ENCODE measurements at places on chromosomes 5 and 9.
A peak's percentile ranks its signal among the peaks of the same experiment; 100 is the strongest.

DNA sequence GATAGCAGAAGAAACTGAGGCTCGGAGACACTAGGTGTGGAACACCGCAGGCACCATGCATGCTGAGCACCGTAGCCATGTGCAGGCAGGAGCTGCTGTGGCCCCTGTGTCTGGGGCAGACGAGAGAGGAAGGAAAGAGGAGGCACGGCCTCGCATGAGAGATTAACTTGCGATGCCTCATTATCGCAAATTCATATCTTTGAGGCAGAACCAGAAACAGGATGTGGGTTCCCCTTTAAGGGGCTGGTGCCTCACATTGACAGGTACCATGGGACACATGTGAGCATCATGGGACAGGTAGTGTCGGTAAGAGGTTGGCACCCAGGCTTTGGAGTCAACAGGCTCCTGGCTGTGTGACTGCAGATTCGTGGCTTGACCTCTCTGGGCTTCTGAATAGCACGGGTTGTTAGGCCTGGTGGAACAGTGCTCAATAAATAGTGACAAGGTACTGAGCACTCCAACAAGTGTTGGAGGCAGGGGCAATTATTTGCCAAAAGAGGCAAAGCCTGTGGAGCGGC lies 40.8 kb downstream of the NAIF1 start:
- no peak for DNase-seq

DNA sequence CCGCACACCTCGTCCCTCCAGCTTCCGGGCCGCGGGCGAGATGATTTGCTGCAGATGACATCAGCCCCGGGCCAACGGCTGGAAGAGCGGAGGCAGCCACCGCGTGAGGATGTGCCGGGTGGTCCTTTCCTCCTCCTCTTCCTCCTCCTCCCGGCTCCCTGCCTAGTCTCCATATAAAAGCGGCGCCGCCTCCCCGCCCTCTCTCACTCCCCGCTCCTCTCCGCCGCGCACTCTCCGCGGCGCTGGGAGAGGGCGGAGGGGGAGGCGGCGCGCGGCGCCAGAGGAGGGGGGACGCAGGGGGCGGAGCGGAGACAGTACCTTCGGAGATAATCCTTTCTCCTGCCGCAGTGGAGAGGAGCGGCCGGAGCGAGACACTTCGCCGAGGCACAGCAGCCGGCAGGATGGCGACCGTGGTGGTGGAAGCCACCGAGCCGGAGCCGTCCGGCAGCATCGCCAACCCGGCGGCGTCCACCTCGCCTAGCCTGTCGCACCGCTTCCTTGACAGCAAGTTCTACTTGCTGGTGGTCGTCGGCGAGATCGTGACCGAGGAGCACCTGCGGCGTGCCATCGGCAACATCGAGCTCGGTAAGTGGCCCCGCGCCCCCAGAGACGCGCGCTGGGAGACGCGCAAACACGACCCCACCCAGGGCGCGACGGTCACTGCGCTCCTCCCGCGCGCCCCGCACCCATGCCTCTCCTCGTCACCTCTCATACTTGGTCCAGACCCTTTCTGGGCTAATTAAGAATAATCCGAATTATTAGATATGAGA lies at the start of gene MAP1B:
Gene MAP1B (plus strand): TSS at position 345 of the 770 bp plus-strand sequence. CDS start 57 bp downstream, at position 402.
- peak; percentile 81 for DNase-seq

GRCh38 chr9:6126377-6126776 lies 89.2 kb upstream of the IL33 start:
- no peak for DNase-seq

GRCh38 chr9:90025816-90026215 lies 421.0 kb downstream of the GADD45G start:
- DNase-seq, result no peak

DNA sequence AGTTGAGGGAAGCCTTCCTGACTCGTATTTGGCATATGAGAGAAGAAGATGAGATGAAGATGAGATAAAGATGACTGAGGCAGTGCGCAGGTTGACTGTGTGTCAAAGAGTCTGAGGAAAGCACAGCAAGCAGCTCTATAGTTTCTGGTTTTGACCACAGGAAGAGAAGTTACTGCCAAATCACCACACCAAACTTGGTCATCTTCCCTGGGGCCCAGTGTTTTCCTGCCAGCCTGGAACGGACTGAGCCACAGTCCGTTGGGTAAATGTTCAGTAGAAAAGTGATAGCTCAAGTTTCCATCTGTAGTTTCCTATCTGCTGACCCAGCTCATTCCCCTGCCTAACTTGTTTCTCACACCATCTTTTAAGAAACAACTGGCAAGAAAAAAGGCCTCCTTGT lies 80.7 kb upstream of the ADAMTS19 start:
- DNase-seq, result no peak
